ENCODE measurements at places on chromosomes 2 and 18.

- no peak for DNase-seq
These were observed 45.9 kb downstream of the SCTR start for GRCh38 chr2:119478188-119478977.

- DNase-seq = no peak
These were observed 96.2 kb upstream of the STK39 start for GRCh38 chr2:168343586-168343985.

DNA sequence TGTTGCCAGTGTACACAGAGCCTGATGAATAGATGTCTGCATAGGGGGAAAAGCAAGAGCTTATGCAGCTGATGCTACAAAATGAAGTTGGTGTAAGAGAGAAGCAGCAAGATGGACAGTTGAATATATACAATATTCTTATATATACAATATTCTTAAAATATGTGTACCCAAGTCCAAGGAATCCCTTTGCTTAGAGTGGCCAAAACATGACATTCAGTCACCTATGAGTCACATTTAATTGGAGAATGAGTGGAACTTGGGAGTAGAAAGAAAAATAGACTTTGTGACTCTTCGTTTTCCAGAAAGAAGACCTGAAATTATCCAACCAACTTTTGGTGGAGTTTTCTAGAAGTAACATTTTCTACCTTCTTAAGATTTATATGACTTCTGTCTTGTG, 81.8 kb downstream of the SCN9A start:
- DNase-seq = no peak

DNA sequence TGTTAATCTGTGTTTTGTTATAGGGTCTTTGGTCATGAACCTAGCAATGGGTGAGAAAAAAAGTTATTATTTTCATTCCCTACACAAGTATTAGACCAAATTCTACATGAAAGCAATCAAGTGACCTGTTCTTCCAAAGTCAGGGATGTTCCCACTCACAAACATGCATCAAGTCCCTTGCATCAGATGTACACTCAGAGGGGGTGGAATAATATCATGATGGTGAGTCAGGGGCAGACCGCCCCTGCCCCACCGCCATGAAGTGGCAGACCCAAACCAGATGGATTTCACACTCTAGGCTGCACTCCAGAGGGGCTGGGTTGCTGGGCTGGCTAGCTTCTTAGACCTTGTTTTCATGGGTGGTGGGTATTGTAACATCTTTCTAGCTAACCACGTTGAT, 91.4 kb downstream of the ACAA2 start:
- DNase-seq = no peak

GRCh38 chr18:48138660-48139430, 208.4 kb upstream of the SMAD2 start:
- DNase-seq = no peak

- no peak for DNase-seq
These were observed 21.1 kb downstream of the CASP10 start for GRCh38 chr2:201203916-201204654.

GRCh38 chr2:65437392-65438135, 5.2 kb upstream of the SPRED2 start:
- no peak for DNase-seq

GRCh38 chr2:217299590-217299989, 439.7 kb upstream of the TNP1 start:
- no peak for DNase-seq

- DNase-seq = no peak
These were observed 278.4 kb downstream of the TMX3 start for GRCh38 chr18:68436485-68436884.

- DNase-seq = no peak
These were observed 91.5 kb upstream of the TWSG1 start for GRCh38 chr18:9243029-9243428.

Data from chondrocyte (in vitro differentiated cells).